ENCODE measurements at places on chromosomes 6 and 20.

DNA sequence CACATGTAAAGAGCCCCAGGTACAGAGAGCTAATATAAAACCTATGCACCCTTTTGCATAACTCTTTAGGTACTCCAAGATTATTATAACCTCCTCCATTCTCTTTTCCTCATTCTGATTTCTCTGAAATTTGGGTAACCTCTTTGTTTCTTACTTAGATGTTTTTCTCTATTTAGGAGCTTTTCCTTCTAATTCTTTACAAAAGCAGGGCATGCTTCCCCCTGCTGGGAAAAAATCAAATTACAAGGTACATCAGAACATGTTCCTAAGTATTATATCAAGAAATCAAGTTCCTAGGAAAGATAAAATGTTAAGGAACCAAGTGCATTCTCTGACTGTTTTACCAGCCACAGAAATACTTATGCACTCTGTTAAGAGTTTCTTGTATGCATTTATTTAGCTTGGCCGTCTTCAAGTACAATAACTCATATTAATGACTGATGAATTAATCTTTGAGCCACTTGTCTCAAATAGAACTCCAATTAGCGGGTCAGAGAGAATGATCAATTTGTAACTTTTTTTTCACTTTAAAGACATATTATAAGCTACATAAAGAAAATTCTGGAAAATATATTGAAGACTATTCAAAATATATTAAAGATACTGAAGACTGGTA lies 2.1 kb downstream of the KHDRBS2 start:
- peak; percentile 84 for DNase-seq

DNA sequence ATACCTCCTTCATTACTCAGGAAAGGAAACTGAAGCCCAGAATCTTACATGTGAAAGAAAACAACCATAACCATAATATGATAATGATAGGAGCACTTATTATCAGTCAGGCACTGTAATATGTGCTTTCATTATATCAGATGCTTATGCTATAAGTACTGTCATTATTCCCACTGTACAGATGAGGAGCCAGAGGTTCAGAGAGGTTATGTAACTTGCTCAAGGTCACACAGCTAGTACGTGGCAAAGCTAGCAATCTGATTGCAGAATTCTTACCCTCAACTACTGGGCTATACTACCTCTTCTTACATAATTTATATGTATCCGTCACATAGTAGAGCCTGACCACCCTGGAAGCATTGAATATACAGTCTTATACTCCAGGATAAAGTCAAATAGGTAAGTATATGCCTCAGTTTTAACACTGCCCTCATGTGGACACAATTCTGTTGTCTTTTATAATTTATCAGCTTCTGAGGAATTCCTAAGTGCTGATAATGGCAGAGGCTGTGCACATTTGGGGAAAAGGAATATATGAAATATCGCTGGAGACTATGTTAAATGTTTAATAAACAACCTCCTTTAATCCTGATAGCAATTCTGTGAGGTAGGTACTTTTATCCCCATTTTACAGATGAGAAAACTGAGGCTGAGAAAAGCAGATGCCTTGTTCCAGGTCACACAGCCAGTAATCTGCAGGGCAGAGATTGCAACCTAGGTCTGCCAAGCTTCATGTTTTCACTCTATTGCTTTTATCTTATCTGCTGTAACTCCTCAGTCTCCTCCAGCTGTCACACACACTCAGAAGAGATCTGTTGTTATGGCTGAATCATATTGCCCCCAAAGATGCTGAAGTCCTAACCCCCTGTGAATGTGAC lies 13.4 kb downstream of the BCAS1 start:
- no peak for DNase-seq

DNA sequence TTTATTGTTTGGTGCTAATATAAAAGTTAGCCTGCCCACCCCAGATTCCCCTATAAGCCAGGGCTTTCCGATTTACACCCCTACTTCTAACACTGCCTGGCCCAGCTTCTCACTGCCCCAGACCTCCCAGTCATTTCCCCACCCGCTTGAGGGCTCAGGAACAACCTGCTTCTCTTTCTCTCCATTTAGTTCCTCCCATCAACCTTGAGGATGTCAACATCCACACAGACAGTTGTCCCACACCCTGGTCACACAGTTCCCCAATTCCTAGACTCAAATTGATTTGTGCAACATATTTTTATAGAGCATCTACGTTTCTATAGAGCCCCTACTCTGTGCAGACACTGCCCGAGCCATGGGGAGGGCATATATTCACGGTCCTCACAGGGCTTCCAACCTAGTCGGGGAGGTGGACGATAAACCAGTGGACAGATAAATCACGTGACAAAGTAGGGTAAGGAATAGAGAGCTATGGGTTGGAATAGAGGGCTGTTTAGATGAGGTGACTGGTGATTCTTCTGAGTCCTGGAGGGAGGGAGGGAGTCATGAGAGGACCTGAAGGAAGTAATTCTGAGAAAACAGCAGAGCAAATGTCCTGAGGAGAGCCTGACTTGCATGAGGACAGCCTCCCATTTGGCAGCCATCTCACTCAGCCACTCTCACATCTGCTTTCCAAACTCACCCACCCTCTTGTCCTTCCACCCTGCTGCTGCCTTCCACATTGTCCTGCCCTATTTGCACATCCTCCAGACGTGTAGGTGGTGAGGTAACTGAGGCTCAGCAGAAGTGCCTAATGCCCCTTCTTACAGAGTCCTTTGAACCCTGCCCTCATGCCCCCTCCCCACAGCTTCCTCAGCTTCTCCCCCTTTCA lies 6.3 kb downstream of the GABRR2 start:
- no peak for DNase-seq

- DNase-seq: no peak
These were observed 45.5 kb upstream of the UNC93A start for GRCh38 chr6:167245591-167245990.

DNA sequence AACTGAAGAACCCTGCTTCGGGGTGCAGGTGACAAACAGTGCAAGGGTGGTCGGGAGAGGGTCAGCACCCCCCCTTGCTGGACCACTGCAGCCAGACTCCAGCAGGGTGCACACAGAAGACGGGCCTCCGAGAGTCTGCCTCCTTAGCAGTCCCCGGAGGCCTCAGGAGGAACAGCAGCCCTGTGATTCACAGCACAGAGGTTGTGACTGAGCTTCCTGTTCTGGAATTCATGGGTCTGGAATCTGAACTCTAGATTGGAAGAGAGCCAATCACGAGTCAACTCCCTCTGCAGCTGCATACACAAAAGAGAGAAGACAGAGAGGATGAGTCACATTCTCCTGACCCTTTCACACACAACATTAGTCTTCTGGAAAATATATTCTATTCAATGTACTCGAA lies 249.0 kb upstream of the OPRM1 start:
- DNase-seq: no peak

All from pons (tissue), 1 donor.